CD8-positive, alpha-beta memory T cell (primary cell): ENCODE measurements at places on chromosomes 5 and 9.

DNA sequence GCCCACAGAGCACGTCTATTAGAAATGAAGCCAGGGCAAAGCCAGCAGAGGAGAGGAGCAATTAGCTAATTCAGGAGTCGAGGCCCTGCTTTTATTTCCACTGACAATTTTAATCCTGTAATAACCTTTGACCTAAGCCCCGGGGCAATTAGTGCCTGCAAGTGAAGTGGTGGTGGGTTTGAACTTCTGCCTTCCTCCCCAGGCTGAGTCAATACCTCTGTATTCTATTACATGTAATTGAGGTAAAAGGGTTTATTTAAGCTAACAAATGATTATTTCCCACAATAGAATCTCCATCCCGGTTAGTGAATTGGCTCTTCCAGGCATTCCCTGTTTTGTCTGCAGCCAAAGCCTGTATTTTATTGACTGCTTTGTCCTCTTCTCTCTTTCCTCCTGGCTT, 49.9 kb downstream of the FGF18 start:
- no peak for DNase-seq

- DNase-seq = peak; percentile 26
Observed at GRCh38 chr9:36450110-36450732, 50.2 kb upstream of the RNF38 start.

- no peak for DNase-seq
Observed at GRCh38 chr5:126031989-126032716, 391.1 kb upstream of the GRAMD2B start.

DNA sequence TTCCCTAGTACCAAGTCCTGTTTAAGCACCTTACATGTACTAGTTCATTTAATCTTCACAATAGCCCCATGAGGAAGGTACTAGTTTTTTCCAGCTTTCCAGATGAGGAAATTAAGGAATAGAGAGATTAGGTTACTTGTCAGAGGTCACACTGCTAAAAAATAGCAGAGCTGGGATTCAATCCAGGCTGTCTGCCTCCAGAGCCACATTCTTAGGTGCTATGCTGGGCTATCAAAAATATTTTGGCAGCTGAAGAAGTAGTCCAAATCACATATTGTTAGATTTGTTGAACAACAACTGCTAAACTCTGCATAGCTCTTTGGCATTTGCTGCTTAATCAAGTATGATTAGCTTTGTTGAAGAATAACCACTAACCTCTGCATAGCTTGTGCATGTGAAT, 591.5 kb upstream of the KLF4 start:
- DNase-seq = no peak

DNA sequence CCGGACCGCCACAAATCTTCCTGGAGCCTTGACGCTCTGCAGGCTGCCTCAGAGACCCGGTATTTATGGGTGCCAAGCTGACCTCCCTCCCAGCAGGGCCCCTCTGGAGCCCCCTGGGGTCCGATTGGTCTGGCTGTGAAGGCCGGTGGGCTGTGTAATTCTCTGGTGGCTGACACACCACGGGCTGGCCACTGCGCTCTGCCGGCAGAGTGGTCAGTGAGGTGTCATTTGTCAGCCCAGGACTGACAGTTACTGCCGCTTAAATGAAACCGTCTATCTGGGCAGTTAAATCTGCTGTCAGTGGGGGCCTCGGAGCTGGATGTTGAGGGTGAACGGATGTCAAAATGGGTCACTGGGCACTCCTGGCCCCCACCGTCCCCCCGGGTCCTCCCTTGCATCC, 10.7 kb downstream of the NR5A1 start:
- no peak for DNase-seq

DNA sequence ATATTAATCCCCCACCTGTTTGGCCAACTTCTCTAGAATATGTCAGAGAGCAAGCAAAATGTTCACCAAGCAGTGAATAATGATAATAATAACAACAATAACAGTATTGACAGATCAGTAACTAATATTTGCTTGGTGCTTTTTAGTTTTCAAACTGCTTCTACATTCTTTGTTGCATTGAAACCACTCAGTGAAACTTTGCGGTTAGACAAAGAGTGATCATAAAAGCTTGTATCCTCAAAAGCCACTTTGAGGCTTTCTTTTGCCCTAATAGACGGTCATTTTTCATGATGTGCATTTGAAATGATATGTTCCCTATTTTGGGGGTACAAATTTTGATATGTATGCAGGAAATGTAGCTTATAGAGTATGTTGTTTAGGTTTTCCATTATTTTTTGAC, 43.6 kb upstream of the PTGS1 start:
- no peak for DNase-seq

DNA sequence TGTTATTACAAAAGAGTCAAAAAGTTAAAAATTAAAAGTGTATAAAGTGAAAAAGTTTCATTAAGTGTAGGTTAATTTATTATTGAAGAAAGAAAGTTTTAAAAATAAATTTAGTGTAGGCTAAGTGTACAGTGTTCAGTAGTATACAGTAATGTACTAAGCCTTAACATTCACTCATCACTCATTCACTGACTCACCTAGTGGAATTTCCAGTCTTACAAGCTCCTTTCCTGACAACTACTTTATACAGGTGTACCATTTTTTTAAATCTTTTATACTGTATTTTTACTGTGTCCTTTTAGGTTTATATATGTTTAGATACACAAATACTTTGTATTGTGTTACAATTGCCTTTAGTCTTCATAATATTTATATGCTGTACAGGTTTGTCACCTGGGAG, 530.2 kb upstream of the FAM174A start:
- no peak for DNase-seq

- DNase-seq = no peak
Observed at GRCh38 chr5:27727254-27727653, 688.9 kb upstream of the CDH9 start.

DNA sequence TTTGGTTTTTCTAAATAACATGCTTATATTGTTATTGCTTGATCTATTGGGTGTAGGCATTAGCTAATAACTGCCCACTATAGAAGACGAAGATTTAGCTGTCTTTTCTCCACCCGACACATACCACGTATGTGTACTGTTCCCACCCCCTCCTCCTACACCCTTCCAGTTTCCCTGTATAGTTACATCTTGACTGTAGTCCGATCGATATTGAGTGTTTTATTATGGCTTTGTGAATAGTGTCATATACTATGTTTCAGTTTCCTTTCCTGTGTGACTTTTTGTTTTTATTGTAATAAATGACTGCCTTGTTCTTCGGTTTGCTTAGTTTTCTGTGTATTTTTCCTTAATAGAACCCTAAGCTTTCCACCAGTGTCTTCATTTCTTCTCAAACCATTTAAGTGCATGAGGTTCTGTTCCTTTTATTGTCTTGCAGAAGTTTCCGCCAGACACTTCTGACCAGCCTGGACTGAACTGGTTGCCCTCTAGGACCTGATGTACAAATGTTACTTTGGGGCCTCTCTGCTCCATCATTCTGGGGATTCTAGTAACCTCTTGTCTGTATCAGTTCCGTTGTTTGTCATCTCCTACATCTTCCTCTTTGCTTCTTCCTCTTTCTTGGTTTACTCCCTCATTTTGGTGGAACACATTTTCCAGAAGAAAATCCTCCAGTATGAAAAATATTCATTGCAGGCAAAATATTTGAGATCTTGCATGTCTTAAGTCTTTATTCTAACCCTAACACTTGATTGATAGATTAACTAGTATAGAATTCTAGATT, 61.8 kb downstream of the PRKACG start:
- no peak for DNase-seq

DNA sequence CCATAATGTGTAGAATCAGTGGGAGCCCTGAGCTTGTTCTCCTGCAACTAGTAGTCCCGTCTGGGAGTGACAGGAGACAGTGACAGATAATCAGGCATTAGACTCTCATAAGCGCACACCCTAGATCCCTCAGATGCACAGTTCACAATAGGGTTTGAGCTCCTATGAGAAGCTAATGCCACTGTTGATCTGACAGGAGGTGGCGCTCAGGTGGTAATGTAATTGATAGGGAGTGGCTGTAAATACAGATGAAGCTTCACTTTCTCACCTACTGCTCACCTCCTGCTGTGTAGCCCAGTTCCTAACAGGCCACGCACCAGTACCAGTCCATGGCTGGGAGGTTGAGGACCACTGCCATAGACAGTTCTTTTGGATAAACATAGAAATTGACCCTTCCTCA, 188.7 kb downstream of the ROR2 start:
- DNase-seq = no peak

DNA sequence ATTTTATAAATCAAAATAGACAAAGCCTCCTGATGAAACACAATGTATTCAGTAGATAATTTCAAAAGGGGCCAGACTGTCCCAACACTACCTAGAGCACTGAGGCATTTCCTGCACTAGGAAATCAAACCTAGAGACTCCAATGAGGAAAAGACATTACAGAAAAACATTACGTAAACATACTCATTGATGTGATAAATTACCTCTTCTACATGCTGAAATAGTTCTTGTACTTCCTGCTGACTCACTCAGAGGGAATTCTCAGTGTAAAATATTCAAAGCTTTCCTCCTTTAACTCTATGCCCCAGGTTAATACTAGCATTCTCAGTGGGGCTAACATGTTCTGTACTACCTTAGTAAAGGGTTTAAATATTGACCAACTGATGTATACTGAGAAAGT, 178.0 kb downstream of the ESM1 start:
- DNase-seq = no peak

GRCh38 chr9:2560180-2560579, 61.4 kb upstream of the VLDLR start:
- DNase-seq = no peak

GRCh38 chr5:173391031-173391430, 62.8 kb upstream of the STC2 start:
- no peak for DNase-seq

- DNase-seq = no peak
Observed at GRCh38 chr5:140310434-140310833, 7.5 kb upstream of the PFDN1 start.

GRCh38 chr9:81841333-81841732, 86.9 kb upstream of the SPATA31D4 start:
- no peak for DNase-seq

DNA sequence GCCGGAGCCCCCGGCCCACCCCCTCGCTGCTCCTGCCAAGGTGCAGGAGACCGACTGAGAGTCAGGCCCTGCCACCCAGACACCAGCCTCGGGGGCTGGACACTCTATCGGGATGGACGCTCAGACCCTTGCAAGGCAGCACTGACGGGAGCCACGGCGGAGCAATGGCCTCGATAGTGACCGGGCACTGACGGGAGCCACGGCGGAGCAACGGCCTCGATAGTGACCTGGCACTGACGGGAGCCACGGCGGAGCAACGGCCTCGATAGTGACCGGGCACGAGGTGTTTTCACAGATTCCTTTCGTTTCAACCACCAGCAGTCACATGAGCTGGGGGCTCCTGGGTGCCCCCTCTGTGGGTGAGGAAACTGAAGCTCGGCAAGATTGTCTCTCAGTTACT, 123.6 kb upstream of the PPP1R26 start:
- DNase-seq = no peak
